ENCODE measurements at places on chromosomes 12 and 14.

- no peak for DNase-seq
Measured at GRCh38 chr12:115672506-115673080, 604.9 kb downstream of the MED13L start.

DNA sequence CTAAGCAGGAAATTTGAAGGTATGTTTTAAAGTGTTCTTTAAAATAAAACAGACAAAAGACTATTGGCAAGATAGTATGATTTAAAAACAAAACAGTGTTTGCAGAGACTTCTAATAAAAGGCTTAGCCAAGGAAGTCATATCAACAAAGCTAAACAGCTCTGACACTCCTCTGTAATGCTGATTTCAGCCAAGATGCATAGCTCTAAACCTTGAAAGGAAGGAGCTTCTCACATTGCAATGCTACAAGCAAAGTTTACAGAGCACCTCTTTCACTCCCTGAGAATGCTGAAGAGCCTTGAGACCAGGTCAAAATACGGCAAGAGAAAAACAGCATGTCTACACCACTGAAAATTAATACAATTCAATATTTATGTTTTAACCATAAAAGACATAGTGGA is 51.8 kb downstream of the PARP11 start:
- DNase-seq: no peak

DNA sequence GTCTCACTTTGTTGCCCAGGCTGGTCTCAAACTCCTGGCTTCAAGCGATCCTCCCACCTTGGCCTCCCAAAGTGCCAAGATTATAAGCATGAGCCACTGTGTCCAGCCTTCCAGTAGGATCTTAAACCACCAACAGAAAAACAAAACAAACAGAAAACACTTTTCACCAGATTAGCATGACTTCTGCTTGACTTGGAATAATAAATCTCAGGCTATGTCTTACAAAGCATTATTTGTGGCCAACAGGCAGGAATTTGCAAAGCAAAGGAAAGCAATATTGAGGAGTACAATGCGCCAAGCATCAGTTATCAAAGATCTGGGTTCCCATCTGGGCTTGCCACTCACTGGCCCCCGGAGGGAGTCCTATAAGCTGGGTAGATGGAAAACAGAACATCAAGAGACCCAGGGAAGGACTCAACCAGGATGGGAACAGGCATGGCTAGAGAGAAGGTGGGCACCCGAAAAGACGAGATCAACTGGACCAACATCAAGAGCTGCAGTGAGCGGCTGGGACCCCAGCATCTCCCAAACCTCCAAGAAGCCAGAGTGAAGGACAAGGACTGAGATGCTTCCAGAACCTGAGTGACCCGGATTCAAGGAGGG is 101.2 kb downstream of the TMEM30B start:
- DNase-seq: no peak

DNA sequence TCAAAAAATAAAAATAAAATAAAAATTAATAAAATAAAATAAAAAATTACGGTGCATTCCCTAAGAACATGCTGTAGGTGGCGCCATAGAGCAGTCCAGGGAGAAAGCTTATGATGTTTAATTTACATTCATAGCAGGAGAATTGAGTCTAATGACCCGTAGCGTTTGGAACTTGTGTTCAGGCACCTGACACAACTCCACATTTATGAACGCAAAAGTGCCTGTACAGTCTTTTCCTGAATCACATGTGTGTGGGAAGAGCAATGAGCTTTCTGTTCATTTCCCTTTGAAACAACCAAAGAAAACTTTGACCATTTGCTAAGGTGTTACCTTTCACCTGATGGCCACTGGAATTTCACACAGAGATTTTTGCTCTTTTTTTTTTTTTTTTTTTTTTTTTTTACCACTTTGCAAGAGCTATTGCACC is 60.6 kb upstream of the KCNA1 start:
- peak; percentile 29 for DNase-seq

DNA sequence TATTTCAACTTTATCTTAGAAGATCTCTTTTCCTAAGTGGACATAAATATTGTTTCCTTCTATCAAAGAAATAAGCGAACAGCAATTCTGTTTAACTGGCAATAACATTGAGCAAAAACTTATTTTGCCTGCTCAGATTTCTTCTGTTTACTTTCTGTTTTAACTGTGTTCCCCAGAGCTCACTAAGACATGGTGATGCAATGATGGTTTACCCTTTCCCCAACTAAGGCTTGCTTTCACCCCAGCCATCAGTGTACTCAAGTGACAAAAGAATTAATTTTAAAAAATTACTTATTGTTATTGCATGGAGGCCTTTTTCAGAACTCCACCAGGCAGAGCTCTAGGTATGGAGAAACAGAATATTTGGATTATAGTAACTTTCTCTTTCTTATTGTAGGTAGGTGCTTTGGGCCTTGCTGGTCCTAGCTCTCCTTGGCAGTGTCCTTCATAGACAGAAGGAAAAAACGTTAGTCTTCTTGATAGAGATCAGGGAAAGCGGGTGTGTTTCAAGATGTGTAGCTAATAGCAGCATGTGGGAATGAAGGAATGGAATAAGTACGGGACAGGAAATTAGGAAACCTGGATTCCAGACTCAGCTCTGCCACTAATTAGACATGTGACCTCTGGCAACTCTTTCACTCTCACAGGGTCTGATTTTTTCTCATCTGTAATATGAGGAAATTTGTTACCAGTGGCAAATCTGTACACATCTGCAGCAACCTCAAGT is 14.6 kb upstream of the DDHD1 start:
- no peak for DNase-seq

DNA sequence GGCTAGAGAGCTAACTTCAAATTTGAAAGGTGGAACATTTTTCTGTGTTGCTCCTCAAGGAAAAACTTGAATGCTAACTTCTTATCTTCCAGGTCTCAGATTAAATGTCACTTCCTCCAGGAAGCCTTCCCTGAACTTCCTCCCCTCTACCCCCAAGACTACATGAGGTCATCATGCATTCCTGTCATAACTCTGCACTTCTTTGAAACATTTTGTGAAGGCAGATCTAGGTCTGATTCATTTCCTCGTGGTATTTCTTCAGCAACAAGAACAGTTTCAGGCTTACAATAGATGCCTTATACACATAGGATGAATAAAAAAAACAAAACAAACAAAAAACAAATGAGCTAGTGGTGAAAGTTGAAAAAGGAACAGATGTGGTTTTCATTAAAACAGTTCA is 97.1 kb upstream of the SRRM4 start:
- DNase-seq: no peak

DNA sequence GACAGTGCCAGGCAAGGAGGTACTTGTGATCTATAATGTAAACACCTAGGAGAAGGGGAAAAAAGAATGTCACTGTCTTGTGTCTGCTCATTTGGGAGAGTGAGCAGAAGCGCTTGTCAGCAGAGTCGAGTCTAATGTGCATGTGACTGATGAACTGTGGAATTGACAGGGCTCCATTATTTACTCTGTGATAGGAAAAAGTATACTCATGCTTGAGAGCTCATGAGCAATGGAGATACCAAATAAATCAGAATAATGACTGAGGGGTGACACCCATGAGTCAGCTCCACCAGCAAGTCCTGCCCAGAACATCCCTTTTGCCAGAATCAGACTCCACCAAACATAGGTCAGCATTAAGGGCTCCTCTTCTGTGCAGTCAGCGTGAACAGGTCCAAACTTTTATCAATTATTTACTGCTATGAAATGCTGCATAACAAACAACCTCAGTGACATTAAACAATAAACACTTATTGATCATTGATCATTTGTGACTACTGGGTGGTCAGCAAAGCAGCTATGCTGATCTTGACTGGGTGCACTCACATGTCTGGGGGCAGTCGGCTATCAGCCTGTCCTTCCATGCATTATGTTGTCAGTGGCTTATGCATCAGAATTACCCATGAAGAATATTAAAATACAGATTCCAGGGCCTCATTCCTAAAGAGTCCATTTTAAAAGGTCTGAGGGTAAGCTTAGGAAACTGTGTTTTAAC is 29.2 kb upstream of the WSCD2 start:
- no peak for DNase-seq

DNA sequence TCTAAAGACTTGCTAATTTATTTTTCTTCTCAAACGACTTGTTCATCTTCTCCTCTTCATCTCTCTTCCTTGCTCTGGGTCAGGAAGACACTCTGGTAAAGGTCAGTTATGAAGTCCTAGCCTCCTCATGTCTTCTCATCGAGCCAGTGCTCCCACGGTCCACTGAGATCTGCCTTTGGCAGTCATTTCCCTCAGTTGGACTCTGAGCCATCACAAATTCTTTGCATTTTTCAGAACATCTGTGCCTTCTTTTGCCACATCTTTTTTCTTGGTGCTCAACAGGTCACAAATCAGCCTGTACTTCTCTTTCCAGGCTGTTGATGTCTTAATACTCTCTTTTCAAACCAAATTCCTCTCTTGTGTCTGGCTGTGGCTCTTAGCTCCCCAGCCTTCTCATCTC is 49.7 kb downstream of the IGF1 start:
- DNase-seq: no peak

- DNase-seq: peak; percentile 66
Measured at GRCh38 chr14:95516554-95517181, at the start of gene SYNE3. Gene SYNE3 (minus strand): TSS chr14:95516650. CDS start chr14:95475821, 40,829 bp downstream.

GRCh38 chr14:23137813-23138535 is 18.9 kb upstream of the CEBPE start:
- no peak for DNase-seq

DNA sequence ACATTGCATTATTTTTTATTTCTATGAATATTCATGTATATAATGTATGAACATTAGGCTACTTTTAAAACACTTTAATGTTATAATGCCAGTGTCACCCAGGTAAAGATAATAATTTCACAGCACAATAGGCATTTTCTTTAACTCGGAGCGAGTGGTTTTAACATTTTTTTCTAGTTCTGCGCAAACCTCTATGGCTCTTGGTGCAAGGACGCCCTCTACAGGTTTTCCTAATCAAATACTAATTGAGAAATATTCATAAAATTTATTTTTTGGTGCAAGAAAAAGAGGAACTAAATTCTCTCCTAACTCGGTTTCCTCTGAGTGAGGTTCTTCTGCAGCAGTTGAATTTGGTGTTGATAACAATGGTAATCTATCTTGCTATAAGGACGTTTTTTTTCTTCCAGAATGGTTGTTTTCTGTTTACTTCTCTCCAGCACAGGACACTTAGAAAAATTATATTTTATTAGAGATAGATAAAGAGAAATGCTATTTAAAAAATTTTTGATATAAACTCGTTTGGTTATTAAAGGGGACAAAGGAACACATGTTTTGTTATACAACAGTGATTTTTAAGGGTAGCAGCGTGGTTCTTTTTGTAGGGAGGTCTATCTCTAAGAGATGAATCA is 2.4 kb upstream of the WIF1 start:
- peak; percentile 28 for DNase-seq

GRCh38 chr14:99252940-99253868 is 18.8 kb downstream of the BCL11B start:
- peak; percentile 75 for DNase-seq

- no peak for DNase-seq
Measured at GRCh38 chr14:28264306-28264705, 502.3 kb upstream of the FOXG1 start.

DNA sequence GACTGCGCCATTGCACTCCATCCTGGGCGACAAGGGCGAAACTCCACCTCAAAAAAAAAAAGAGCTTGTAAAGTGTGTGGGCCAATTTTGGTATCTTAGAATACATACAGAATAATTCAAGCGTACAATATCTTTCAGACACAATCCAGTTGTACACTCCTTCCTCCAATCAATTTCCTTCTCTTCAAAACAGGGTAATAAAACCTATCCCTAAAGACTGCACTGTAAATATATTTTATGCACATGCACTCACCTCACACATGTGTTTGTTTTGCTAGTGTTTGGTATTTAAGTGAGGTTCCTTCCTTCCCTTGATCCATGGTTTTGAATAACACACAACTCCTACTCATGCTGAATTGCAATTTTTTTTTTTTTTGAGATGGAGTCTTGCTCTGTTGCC is 125.9 kb downstream of the PRICKLE1 start:
- DNase-seq: no peak

DNA sequence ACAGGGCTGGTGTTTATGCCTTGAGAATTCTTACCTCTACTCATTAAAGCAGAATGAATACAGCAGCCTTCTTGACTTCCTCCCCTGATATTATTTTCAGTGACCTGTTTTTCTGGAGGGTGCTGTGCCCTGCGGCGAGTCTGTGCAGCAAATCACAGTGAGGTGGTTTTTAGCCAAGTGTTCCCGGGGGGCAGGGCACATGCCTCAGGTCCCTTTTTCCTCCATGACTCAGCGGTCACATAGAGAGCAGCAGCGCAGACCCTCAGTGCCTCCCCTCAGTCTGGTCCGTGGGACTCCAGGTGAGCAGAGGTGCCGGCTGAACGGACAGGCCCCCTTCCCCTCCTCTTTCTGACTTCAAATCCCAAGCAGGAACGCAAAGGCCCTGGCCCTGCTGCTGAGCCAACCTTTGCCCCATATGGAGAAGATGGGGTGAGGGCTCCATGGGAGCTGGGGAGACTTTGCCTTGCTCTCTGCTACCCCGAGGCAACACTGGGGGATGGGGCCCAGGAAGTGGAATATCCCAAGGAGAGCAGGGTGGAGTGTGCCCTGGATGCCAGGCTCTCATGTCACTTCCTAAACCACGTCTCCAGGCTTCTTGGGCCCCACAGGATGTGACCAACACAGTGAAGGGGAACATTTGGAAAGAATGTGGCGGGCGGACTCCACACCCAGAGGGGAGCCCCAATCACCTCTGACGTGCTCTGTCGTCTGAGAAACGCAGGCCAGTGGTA is 90.0 kb downstream of the DHRS2 start:
- DNase-seq: no peak

- no peak for DNase-seq
Measured at GRCh38 chr12:119005085-119005484, 23.7 kb downstream of the SRRM4 start.

- peak; percentile 27 for DNase-seq
Measured at GRCh38 chr12:14774906-14775635, 28.2 kb downstream of the WBP11 start.

- DNase-seq: no peak
Measured at GRCh38 chr14:106343626-106344025, 817.2 kb downstream of the TMEM121 start.

GRCh38 chr12:88237954-88238353 is 95.8 kb downstream of the TMTC3 start:
- DNase-seq: no peak

DNA sequence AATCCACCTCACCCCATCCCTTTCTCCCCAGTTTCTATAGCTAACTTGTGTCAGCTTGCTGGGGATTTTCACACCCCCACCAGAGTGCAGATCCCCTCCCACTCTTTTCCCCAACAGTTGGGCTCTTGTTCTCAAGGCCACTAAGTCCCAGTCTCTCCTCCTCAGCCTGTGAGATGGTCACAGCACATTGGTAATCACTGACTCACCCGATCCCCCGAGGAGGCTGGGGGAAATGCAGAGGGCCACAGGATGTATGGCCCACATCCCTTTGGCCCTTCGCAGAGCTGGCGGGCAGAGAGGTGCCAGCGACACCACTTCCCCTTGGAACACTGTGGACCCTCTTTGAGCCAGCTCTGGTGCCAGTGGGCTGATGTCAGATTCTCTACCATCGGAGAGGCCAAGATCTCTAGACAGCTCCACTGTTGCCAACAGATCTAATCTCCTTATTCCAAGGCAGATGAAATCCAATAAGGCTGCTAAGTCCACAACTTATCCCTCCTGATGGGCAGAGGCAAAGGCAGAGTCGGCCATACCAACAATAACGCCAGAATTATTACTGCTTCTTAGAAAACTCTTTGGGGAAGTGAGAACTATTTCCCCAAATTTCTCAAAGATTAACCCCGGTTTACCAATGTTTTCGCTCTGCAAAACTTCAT is 1.6 kb downstream of the FMNL3 start:
- peak; percentile 24 for DNase-seq

- DNase-seq: no peak
Measured at GRCh38 chr14:68331426-68331825, 461.4 kb downstream of the ZFP36L1 start.
